ENCODE measurements at places on chromosomes 3 and 15.

GRCh38 chr15:23734862-23735261 lies 47.8 kb upstream of the NDN start:
- no peak for DNase-seq

DNA sequence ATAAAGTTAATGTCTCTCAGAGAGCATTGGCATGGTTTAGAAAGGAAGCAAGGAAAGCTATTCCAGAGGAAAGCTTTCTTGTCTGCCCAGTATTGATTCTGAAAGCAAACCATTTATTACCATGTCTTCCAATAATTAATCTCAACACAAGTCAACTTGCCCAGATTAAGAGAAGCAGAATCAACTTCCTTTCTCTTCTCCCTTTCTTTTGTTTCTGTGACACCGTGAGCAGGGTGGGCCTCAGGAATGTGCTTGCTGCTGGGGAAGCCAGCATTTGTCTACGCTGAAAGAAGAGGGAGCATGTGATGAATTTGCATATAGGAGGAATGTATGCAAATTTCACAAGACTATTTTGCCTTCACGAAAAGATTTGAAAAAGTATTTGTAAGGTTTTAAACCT lies 368.6 kb upstream of the ROPN1 start:
- DNase-seq, result no peak

- DNase-seq, result no peak
Observed at GRCh38 chr15:36803773-36804172, 224.3 kb downstream of the CDIN1 start.

- DNase-seq, result no peak
Observed at GRCh38 chr3:42853739-42854302, 21.9 kb downstream of the CYP8B1 start.

DNA sequence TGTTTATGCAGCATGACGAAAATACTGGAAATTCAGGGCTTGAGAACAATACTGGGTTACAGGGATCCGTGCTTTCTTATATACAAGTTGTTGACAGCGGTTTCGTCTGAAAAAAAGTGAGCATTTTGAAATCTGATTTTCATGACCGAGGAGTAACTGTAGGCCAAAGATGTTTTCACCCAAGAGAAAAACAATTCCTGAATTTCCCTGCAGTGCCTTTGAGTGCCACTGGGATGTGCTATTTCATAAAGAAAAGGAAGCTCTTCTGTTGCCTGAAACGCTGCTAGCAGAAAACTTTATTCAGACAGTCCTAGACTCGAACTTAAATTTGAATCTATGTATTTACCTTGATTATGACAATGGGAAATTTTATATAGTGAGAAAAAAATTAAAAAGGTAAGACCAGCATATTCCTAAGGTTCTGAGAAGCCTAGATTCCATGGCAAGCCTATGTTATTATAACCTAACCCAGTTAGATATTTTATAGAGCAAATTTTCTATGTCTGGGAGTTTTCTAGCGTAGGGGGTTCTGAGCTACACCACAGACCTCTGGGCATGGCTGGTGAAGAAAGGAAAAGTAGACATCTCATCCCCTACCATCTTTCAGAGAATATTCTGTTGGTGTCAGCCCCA lies 30.2 kb downstream of the KCNAB1 start:
- peak; percentile 32 for DNase-seq

DNA sequence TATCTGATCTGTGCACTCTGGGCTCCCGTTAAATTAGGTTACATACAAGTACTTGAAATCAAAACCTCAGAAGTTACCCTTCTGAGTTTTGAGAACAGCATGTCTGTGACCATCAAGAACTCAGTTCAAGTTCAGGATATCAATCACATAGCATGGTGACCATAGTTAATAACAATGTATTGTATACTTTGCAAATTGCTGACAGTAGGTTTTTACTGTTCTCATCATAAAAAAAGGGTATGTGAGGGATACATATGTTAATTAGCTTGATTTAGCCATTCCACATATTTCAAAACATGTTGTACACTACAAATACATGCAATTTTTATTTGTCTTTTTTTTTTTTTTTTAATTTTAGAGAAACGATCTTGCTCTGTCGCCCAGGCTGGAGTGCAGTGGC lies 25.5 kb downstream of the TMEM40 start:
- DNase-seq, result no peak

DNA sequence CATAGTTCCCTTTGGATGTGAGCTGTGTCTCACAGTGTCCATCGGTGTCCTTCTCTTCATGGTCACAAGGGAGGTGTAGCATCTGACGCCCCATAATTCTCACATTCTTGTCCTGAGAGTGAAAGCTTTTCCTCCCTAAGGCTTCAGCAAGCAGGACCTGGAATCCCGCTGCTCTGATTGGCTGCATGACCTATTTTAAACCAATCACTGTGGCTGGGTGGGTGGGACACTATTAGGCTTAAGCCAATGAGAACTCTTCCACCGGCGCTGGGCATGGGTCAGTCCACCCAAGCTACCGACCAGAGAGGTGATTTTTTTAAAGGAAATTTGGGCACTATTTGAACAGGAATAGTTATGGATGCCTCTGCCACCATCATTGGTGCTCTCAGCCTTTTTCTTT lies 385.9 kb downstream of the MFSD1 start:
- DNase-seq, result no peak

DNA sequence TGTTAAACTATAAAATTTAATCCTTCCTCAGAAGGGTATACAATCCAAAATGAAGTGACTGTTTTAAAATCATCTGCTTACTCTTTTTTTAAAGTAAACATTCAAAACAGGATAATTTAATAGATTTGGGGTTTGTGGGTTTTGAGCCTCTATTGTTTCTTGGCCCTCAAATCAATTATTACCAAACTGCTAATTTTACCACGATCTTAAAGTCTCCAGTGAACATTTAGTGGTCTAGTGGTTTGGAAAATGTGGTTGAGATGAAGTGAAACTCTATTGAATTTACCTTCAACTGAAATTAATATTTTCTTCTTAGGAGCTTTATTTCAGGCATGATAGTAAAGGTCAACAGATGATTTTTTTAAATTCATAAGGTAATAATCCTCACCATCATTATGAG lies 11.2 kb upstream of the ATP11B start:
- no peak for DNase-seq

DNA sequence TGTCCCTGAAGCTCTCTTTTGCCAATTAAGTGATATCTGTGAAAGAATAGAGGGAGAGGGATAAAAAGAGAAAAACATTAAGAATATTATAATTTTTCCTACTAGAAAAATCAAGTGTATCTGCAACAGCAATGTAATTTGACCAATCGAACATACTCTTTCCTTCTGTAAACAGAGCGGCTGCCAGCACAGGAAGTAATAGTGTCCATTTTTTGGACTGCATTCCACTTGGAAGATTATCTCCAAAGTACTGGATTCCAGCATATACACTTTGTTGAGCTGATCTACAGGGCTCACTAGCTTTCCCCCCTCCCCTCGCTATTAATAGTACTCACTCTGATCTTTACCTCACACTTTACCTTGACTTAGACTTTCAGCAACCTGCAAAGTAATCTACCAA lies 90.4 kb downstream of the SUCLG2 start:
- DNase-seq, result no peak

DNA sequence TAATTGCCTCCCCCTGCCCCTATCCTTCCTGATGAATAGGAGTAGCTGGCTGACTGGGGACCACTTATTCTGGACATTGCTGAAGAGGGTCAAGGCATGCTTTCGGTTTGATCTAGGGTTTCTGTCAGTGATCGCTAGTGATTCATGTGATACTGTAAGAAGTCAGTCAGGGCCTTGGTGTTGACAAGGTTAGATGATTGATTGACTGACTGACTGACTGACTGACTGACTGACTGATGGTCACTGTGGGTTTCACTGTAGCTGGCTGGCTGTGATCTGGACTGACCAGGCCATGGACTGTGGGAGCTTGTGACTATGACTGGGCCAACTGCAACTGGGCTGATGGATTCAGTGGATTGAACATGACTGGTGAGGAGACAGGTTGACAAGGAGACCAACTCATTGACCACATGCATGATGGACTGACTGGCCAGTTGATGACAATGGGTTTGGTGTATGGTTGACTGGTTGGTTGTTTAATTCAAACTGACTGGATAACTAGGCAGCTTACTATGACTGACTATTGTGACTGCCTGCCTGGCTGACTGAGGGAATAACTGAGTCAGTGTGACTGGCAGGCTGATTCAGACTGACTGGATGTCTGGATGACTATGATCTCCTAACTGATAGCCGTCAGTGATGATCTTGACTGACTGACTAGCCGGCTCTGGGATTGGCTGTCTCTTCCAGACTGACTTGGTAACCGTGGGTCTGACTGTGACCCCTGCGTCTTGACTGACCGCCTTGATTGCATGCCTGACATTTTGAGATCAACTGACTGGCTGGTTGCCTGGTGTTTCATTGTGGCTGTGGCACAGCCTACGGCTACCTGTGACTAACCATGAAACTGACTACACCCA lies 509.9 kb downstream of the SHQ1 start:
- DNase-seq, result no peak

GRCh38 chr3:11155341-11156025 lies 1.2 kb downstream of the HRH1 start:
- peak; percentile 59 for DNase-seq

GRCh38 chr3:63364495-63364894 lies 86.4 kb downstream of the SYNPR start:
- no peak for DNase-seq

GRCh38 chr3:107881509-107881908 lies 209.3 kb downstream of the CD47 start:
- no peak for DNase-seq

DNA sequence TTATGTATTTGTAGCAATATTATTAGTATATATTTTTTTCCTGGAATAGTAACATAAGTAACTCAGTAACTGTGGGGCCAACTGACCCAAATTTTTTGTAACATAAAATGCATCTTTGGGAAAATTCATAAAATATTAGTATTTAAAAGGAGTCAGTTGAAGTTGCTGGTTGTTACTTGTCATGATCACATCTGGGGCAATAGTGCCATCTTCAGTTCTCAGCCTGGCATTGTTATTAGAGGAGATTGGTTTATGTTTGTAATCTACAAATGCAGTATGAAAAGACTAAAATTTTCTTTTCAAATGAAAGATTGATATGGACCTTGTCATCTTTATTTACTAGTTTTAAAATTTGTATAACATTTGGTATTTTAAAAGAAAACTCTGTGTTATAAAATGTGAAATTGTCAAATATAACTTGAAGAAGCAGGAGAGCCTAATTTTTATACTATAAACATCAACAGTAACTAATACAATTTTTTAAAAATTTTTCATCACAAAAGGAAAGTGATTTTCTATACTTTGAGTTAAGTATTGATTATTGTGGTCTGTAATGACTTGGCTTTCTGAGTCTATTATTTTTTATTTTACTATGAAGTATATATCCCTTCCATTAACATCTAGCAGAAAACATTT lies 38.8 kb upstream of the MLF1 start:
- DNase-seq, result peak; percentile 15

GRCh38 chr15:67074886-67075229 lies 9.5 kb downstream of the SMAD3 start:
- no peak for DNase-seq

GRCh38 chr3:14791343-14791945 lies 27.3 kb upstream of the FGD5 start:
- no peak for DNase-seq

DNA sequence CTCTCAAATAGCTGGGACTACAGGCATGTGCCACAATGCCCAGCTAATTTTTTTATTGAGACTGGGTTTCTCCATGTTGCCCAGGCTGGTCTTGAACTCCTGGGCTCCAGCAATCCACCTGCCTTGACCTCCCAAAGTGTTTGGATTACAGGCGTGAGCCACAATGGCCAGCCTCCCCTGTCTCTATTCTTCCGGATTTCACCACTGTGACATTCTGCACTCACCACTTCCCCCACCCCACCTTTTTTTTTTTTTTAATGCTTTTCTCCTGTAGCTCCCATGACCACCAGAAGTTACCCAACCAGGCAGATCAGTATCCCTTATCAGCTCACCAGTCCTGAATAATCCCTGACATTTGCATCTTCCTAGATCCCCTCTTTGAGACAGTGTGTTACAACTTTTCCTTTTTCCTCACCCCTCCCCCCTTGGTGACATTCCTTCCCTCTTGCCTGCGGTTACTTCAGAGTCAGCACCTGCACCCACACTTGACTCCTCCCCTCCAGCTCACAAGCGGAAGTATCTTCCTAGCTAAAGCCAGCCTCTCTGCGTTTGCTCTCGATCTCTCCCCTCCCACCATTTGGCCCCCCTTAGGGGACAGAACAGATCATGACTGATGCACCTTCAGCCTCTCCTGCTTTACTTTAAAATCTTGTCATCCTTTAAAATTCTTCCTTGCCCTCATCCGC lies 13.5 kb upstream of the ZNF592 start:
- no peak for DNase-seq

DNA sequence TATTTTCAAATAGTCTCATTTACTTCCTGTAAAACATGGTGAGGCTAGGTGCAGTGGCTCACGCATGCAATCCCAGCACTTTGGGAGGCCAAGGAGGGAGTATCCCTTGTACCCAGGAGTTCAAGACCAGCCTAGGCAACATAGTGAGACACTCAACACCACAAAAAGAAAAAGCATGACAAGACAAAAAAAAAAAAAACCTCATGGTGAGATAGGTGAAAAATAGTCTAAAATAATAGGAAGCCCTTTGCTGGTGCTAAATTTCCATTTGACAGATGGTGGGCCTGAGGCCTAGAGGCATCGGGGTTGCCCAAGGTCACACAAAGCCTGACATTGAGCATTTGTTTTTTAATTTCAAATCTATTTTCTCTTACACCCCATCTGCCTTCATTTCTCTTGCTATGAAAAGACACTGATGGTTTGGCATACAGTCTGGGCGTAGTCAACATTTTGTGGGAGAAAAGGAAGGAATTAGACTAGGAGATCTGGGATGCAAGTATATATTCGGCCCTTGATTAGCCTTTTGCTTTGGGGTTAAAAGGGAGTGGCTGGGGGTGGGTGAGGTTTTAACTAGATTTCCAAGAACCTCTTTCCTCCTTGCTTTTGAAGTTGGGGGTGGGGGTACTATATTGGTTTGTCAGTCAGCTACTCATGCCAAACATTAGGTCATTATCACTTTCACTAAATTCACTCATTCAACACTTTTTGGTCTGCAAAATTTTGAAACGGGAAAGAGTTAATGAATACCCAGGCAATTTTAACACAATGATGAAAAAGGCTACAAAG lies 11.3 kb downstream of the RAB8B start:
- no peak for DNase-seq

- DNase-seq, result no peak
Observed at GRCh38 chr3:14471016-14471415, 68.6 kb downstream of the SLC6A6 start.

GRCh38 chr3:184791171-184791570 lies 20.8 kb upstream of the VPS8 start:
- DNase-seq, result no peak

- DNase-seq, result no peak
Observed at GRCh38 chr3:38031022-38031994, 1.9 kb upstream of the PLCD1 start.

- no peak for DNase-seq
Observed at GRCh38 chr3:39962581-39962980, 153.2 kb downstream of the MYRIP start.

- no peak for DNase-seq
Observed at GRCh38 chr15:42324308-42324707, 35.0 kb upstream of the CAPN3 start.
